Stimulated activated CD4-positive, alpha-beta T cell treated with anti-CD3 and anti-CD28 coated beads, Interleukin-2, amount 100 ng/mL, for 4 hours (primary cell): ENCODE measurements at places on chromosomes 2 and 18.

DNA sequence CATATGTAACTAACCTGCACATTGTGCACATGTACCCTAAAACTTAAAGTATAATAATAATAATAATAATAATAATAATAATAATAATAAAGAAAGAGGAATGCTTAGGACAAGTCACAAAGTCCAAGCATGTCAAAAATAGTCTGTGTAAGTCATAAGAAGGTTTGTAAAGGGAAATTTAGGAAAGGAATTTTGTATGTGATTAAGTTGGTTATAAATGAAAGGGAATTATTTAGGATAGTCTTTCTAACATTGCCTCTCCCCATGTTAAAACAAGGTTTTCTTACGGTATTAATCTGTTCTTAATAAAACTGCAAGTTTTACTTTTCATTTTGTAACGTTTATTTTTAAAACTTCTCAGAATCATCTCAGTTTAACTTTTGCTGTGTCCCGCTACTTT, 62.8 kb downstream of the SESTD1 start:
- DNase-seq, result no peak

GRCh38 chr2:100256416-100256815, 65.9 kb downstream of the LONRF2 start:
- no peak for DNase-seq

DNA sequence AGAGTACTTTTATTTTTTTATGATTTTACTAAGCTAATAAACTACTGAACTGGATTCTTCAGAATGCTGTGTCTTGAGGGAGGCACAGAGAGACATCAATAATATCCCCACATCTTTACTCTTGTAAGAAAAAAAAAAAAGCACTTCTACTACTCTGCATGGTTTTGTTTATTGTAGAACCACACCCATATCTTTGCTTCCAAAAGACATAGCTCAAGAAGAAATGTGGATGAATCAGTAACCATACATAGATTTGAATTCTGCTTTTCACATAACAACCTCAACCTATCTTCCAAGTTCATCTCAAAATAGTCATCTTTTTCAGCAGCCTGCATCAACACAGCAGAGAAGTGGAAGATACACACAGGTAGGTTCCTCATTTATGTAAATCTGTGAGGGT, 12.2 kb upstream of the COL5A2 start:
- DNase-seq, result no peak

DNA sequence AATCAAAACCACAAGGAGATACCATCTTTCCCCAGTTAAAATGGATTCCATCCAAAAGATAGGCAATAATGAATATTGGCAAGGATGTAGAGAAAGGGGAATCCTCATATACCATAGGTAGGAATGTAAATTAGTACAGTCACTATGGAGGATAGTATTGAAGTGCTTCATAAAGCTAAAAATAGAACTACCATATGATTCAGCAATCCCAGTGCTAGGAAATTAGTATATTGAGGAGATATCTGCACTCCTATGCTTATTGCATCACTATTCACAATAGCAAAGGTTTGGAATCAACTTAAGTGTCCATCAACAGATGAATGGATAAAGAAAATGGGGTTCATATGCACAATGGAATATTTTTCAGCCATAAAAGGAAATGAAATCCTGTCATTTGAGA, 251.2 kb downstream of the ZNF804A start:
- no peak for DNase-seq

DNA sequence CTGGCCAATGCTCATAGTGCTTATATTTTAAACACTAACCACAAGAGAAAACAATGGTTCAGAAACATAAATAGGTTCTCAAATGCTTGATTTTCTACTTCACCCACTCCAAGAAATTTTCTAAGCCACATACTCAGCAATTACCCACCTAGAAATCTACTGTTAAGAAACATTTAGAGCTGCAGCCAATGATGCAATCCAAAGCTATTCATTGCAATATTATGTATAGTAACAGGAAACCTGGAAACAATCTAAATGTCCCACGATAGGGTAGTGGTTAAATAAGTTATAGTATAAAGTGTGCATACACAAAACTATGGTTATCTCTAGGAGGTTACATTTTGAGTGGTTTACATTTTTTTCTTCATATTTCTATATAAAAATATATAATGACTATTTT, 5.7 kb downstream of the FAM237A start:
- no peak for DNase-seq
